Stimulated activated CD4-positive, alpha-beta T cell treated with anti-CD3 and anti-CD28 coated beads, Interleukin-12 subunit alpha, Interleukin-12 subunit beta, amount 100 ng/mL, for 4 hours (primary cell): ENCODE measurements at places on chromosomes 6 and 20.

- no peak for DNase-seq
Observed at GRCh38 chr6:154595538-154595937, 85.1 kb upstream of the CNKSR3 start.

DNA sequence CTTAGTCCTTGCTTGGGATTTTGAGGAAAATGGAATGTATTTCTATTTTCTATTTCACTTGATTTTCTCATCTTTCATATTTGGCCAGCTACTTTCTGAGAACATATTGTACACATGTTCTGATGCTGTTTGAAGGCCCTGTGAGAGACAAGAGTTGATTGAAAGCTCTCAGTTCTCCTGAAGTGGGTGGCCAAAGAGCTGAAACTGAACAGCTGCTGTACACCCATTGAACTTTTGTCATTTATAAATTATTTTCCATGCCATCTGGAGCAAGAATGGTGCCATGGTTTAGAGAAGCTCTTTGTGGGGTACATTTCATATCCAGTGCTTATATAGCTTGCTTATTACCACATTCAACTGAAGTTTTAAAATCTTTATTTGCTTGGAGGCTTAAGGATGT, 298.3 kb downstream of the PRL start:
- no peak for DNase-seq

GRCh38 chr20:35619196-35620095, 3.8 kb downstream of the SPAG4 start:
- DNase-seq, result peak; percentile 74

- DNase-seq, result no peak
Observed at GRCh38 chr20:50482396-50482981, 27.7 kb upstream of the PTPN1 start.

DNA sequence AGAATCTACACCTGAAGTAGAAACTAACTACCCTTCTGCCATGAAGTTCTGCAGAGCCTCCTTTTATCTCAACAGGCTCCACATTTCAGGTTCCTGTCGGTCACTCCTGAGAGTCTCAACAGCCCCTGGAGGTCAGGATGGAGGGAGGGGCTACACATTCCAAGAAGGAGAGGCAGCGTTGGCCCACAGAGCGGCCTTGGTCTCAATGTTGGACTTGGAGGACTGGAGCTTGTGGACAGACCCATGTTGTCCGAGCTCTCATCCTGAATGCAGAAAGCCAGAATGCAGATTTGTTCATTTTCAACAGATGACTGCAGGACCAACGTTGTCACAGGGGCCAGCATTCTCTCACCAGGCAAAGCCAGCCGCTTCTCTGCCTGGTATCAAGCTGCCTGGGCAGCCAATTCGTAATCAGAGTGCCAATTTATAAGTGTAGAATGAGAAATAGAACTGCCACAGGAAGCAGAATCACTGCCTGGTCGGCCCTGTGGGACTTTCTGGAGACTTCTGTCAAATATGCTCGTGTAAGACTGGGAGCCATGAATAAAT, 212.5 kb upstream of the SNX9 start:
- no peak for DNase-seq

DNA sequence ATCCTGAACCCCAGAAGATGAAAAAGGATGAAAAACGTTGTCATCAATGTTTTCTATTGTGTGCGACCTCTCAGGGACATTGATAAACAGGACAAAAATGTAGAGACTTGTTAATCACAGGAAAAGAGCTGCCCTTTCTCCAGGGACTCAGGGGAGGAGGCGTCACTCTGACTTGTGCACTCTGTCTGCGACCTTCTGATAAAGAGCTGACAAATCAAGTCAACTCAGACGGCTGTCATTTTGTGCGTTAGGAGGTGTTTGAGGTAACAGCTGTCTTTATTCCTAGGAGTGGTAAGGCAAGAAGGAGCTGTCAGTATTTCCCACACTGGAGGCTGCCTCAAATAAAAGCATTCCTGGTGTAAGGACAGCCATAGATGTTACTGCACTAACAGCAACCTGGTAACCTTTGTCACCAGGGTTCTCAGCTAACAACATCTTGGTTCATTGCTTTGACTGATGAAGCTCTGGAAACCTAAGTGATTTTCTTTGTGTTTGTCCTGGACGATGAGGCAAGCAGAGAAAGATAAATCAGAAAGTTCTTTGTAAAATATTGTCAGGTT, 38.6 kb upstream of the NXT1 start:
- DNase-seq, result no peak

DNA sequence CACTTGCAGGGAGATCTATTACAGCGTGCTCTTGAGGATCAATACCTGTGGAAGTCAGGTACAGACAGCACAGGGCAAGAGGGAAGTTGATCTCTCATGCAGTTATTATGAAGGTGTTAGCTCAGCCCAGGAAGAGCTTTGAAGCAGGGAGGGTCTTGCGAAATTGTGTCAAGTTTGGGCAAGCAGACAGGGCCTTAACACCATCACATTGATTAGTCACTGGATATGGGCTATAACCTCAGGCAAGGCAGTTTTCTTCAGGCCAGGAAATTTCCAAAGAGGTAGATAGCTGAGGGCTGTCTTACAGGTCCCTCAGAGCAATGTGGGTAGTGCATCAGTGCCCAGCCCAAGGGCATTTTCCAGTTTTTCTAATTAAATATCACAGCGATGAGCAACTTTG, 643.8 kb downstream of the DHX35 start:
- no peak for DNase-seq

GRCh38 chr20:20211988-20212518, 155.9 kb upstream of the INSM1 start:
- DNase-seq, result no peak

DNA sequence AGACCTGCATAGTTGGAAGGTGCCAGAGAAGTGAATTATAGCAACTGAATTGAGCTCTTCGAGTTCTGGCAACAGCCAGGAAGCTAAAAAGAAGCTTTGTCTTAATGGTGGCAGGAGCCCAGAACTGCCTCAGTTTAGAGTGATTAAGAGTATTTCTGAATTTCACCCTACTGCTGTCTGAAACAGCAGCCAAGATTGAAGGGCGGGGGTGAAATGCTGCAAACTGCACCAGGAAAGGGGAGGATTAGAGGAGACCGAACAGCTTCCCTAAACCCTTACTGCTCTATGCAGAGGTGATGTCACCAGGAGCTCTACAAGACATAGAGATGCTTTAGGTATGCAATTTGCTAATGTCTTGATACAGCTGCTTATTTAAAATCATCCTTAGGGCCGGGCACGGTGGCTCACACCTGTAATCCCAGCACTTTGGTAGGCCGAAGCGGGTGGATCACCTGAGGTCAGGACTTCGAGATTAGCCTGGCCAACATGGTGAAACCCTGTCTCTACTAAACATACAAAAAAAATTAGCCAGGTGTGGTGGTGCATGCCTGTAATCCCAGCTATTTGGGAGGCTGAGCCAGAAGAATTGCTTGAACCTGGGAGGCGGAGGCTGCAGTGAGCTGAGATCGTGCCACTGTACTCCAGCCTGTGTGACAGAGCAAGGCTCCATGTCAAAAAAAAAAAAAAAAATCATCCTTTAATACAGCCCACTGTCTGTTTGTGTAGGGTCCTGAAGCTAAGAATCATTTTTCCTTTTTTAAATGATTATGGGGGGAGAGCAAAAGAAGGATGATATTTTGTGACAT, 91.7 kb upstream of the IYD start:
- DNase-seq, result no peak

DNA sequence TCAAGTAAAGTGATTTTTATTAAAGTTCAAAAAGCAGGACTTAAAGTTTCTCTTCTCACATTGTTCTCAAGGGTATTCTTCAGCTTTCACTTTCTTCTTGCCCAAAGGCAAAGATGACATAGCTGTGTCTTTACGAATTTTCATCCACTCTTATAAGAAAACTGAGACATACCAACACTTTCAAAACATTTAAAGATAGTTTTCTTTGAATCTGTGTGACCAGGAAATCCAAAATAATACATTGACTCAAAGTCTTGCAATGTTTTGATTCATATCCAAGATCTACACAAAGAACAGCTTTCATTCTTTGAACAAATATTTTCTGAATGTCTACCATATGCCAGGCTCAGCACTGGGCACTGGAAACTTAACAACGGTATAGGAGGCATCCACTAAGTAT, 117.9 kb downstream of the SIM1 start:
- no peak for DNase-seq

GRCh38 chr6:158293122-158293521, 19.1 kb upstream of the TULP4 start:
- no peak for DNase-seq

DNA sequence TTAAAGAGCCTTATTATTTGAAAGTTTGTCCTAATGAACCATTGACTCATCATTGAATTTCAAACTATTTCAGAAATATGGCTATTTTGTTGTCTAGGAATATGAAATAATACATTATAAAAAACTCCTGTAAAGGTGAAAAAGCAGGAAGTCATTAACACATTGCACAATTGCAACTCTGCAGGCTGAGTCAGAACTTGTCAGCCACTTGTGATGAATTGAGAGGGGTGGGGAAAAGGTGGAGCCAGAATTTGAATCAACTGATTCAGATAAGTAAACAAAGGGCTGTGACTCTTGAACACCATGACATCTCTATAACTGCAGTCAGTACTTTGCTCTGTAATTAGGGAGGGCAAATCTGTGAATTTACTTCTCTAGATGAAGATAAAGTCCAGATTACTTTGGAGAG, 6.0 kb downstream of the C6orf141 start:
- no peak for DNase-seq

GRCh38 chr6:113644861-113645575, 212.1 kb upstream of the MARCKS start:
- no peak for DNase-seq

DNA sequence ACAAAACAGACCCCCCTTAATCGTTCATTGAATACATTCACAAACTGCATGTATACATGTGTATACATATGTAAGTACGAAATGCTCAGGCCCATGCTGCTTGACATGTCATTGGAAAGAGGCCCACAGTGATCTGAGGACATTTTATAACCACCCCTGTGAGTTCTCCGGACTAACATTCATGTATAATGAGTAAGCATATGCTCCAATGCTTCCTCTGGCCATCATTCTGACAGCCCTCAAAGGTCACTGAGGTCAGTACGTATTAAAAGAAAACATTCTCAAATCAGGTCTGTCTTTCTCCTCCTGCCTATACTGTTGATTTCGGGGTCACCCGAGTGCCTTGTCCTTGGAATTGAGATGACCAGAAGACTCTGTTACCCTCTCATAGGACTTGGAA, 54.9 kb downstream of the TENT5A start:
- no peak for DNase-seq

- no peak for DNase-seq
Observed at GRCh38 chr20:37151529-37151928, 27.6 kb upstream of the RPN2 start.

GRCh38 chr6:138162111-138162954, 594 bp downstream of the ARFGEF3 start:
- DNase-seq, result no peak

GRCh38 chr6:136226027-136226673, 24.0 kb downstream of the MTFR2 start:
- DNase-seq, result peak; percentile 43

GRCh38 chr20:24488064-24488799, 18.8 kb downstream of the SYNDIG1 start:
- DNase-seq, result no peak

- DNase-seq, result no peak
Observed at GRCh38 chr6:40011844-40012243, 77.6 kb upstream of the MOCS1 start.
